Stimulated activated CD8-positive, alpha-beta memory T cell treated with anti-CD3 and anti-CD28 coated beads, Interleukin-15, amount 100 ng/mL, for 4 hours (primary cell): ENCODE measurements at places on chromosomes 6 and 20.

GRCh38 chr6:17341117-17341805 is 52.1 kb upstream of the CAP2 start:
- no peak for DNase-seq

- DNase-seq = no peak
Observed at GRCh38 chr20:2625062-2625461, 27.4 kb upstream of the NOP56 start.

GRCh38 chr6:36197739-36198221 is 1.2 kb downstream of the BRPF3 start:
- DNase-seq = no peak

GRCh38 chr6:105184921-105185320 is 5.1 kb upstream of the POPDC3 start:
- no peak for DNase-seq
